ENCODE measurements at places on chromosomes 7 and 10.

DNA sequence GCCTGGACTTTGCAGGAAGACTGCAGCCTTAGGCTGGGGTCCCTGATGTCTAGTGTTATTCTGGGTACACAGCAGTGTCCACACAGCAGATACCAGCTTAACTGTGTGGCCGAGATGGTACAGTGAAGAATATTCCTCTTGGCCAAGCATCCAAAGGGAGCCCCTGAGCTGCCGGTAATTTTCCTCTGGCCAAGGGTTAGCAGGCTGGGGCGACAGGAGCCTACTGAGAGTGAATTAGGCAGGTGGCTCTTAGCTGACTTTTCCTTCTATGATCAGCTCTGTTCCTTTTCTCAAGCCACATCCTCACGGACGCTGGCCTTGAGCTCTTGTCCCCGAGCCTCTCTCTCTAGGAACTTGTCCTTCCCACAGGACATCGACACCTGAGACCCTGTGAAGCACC, 29.8 kb downstream of the PRKAG2 start:
- no peak for DNase-seq

DNA sequence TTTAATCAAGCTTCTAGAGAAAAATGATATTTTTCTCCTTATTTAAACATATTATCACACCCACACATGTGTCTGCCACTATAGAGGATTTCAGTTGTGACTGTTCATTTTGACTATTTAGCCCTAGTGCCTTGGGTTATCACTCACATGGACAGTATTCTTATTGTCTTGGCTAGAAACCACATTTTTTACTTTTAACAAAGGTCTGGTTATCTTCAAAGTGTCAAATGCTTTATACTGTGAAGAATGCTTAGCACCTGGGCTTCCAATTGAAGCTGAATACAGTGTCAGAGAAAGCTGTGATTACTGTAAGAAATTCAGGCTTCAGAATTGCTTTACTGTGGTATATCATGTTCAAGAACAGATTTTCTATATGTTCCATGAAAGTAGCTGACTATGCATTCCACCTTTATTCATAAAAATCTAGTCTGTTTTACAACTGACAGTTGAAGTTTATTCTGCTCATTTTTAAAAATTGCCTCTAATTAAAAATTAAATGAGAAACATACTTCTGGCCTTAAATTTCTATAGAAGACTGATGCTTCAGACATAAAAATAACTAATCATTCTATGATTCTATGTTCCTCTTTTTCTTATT, 278.6 kb downstream of the SEMA3D start:
- DNase-seq, result no peak

- no peak for DNase-seq
These were observed 189.4 kb downstream of the FRMD4A start for GRCh38 chr10:14141283-14141682.

GRCh38 chr10:90960355-90960814, 39.5 kb upstream of the ANKRD1 start:
- no peak for DNase-seq

DNA sequence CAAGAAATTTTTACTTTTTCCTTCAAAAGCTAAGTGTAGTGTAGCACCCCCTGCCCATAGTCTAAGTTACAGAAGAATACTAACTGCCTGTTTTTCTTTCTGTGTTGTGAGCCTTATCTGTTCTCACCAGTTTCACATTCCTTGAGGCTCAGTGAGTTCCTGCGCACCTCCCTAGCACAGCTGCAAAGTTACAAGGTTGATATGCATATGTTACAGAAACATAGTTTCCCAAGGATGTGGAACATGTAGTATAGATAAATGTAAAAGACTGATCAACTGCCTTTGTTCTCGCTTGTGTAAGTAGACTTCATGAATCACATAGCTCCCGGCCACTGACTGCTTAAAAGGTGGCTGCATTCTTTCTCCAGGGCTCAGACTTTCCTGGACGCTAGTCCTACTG, 6.7 kb upstream of the ZNF33B start:
- no peak for DNase-seq

GRCh38 chr10:11393858-11394257, 217.6 kb downstream of the USP6NL start:
- no peak for DNase-seq

- DNase-seq, result no peak
These were observed 1.4 kb downstream of the KIN start for GRCh38 chr10:7786430-7786829.

- DNase-seq, result no peak
These were observed at the start of gene ACTL6B for GRCh38 chr7:100655908-100656674. Gene ACTL6B, minus strand, starts transcription at chr7:100656448. Its CDS starts 94 bp downstream, at chr7:100656354.

DNA sequence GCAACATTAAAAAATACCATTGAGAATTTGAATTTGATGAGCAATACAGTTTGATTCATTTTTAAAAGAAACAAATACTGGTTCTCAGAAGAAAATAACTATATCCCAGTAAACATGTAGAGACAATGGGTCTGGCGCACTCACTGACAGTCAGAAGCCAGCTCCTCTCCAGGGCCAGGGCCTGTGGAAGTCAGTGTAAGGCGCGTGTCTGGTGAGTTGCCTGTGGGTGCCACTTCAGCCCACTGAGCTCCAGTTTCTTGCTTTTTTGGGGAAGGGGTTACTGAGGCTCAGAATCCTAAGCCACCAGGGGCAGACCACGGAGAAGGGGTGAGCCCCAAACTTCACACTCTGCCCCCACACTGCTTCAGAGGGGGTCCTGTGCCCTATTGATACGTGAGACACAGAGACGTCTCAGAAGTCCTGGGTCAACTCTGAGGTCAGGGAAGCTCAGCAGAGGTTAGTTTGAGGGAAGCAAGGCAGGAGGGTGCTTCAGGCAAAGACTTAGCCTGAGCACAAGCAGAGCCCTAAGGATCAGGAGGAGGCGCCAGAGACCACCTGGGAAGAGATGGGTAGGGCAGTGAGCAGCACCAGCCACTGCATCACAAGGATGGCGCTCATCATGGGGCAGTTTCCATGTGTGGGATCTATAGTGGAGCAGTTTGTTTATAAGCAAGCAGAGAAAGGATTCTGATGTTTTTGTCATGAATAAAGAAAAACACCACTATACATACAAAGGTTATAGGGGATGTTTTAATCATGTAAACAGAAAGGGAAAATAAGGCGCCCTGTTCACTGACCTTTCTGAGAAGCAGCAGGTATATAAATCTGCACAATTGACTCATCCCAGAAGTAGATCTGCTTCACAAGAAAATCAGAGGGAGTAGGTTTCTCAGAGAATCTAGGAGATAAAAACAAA, 95.7 kb downstream of the PKD1L1 start:
- no peak for DNase-seq

DNA sequence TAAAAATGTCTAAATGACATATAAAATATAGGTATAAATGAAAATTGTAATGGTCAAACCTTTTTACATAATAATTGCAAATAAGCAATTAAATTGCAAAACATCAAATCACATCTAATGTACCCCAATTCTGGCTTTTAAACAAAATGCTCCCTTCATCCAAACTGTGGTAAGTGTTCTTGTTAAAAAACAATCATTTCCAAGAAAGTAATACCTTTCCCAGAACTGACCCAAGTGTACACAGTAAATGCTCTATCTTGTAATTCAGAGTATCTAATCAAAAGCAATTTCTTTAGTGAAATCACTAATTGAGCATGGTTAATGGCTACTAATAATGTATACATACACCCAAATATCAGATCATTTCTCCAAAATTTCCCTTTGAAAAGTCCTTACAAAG, 28.0 kb downstream of the ITGB1 start:
- no peak for DNase-seq

DNA sequence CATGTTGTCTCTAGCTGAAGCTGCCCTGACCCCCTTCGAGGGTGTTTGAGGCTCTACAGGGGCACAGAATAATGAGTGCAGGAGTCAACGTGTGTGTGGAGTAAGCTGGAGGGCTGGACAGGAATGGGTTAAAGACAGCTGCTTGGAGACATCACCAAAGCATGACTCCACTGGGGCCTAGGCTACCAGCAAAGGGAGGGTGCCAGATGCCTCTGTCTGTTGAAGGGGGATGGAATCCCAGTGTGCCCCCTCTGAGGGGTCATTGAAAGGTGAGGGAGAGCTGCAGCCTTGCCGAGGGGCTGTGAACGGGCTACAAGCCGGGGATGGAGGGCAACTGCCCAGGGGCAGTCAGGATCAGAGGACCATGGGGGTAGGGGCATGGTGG, 51.7 kb upstream of the PODXL start:
- DNase-seq, result no peak

GRCh38 chr7:55786901-55787300, 75.7 kb downstream of the SEPTIN14 start:
- no peak for DNase-seq

DNA sequence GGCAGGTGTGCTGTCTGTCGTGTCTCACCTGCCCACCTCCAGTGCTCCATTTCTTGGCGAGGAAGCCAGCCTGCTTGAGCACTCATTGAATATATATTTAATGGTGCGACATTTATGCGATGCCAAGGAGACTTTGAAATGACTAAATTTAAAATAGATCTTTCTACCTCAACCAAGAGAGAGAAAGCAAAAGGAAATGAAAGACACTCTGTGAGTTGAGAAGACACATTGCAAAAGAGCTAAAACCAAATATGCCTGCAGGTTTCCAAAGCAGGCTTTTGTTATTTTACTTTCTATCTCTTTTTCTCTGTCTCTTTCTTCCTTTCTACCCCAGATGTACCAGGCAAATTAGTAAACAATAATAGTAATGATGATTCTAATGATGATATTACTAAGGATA, 53.6 kb upstream of the AOAH start:
- DNase-seq, result no peak

GRCh38 chr10:68955355-68955831, 577 bp upstream of the DDX21 start:
- DNase-seq, result no peak

GRCh38 chr7:20747001-20747400, 39.7 kb downstream of the SP8 start:
- no peak for DNase-seq

DNA sequence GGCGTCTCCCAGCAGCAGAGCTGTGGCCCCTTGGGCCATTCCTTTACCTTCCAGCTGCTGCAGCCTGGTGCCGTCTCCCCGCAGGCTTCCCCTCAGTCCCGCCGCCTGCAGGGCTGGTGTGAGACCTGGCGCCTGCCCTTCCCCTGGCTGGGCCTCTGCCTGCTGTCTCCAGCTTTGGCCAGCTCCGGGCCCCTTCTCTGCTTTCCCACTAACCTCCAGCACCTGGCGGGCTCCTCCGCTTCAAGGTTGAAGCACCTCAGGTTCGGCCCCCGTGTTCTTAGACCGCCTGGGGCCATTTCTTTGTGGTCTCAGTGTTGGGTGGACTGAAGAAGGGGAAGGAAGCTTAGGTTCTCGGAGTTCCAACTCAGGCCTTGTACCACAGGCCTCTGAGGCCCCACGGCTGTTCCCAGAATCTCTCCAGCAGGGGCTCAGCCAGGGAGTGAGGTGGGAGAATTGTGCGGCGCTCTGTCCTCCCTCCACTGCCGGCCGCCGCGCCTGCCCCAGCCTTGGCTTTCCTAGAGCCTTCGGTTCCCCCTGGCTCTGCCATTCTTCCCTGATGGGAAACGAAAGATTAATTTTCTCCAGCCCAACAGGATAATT, 30.3 kb downstream of the GBX1 start:
- DNase-seq, result no peak

- DNase-seq, result no peak
These were observed 354.0 kb downstream of the ARL4A start for GRCh38 chr7:13041368-13041988.

- no peak for DNase-seq
These were observed 44.7 kb upstream of the GPR26 start for GRCh38 chr10:123621492-123621891.

GRCh38 chr7:22013711-22014110, 68.0 kb upstream of the CDCA7L start:
- no peak for DNase-seq

DNA sequence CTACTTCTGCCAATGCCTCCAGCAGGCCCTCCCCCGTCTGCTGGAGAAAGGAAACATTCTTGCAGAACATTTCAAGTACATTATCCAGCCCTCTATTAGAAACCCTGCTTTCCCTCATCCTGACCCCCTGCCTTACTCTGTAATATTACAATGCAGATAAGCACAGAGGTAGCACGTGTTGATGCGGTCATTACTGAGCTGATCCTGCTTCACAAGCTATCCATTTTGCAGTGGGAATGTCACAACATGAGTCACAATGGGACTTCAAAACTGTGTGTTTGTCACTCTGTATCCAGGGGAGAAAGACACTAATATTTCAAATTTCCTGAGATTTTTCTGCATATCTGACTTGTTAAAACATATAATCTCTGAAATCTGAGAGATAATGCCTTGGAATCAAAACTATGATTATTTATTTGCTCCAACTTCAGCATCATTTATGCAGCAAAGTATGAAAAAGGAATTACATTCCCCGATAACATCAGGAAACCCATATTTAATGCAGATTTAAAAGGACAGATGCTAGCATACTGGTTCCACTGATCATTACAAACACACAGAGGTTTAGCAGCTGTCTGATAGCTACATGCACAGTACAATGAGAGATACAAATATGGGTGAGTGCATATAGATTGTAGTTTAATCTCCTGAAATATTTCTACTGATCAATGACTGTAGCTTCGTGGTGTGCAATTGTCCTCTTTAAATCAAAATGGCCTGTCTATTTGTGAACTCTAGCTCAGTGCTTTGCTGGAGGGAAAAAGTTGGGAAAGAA, 239.7 kb downstream of the SORCS3 start:
- no peak for DNase-seq

- no peak for DNase-seq
These were observed 53.8 kb downstream of the WDR37 start for GRCh38 chr10:1109795-1110673.

- DNase-seq, result no peak
These were observed 253.1 kb downstream of the PTEN start for GRCh38 chr10:88116481-88116880.

- no peak for DNase-seq
These were observed 43.7 kb upstream of the SLIT1 start for GRCh38 chr10:97229322-97230015.

DNA sequence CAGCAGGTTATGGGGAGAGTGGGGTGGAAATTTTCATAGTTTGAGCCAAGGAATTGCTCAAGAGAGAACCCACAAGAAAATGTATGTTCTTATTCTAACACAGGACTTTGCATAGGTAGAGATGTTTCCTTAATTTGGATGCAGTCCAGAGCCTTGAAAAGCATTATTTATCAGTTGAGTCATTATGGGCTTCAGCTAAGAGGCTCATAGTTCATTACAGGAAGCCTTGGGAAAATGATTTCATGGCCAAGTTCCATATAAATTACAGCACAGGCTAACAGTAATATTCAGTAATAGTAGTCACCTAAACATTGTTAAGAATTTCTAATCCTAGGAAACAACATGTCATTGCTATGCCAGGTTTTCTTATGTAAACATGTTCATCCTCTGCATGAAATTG, 131.1 kb upstream of the PTPRZ1 start:
- DNase-seq, result no peak
